Stimulated activated CD8-positive, alpha-beta memory T cell treated with anti-CD3 and anti-CD28 coated beads, Interleukin-15, amount 100 ng/mL, for 1 hour (primary cell): ENCODE measurements at places on chromosomes 13 and 19.
A peak's percentile ranks its signal among the peaks of the same experiment; 100 is the strongest.

- no peak for DNase-seq
These were observed 13.1 kb upstream of the SCEL start for GRCh38 chr13:77522444-77522843.

DNA sequence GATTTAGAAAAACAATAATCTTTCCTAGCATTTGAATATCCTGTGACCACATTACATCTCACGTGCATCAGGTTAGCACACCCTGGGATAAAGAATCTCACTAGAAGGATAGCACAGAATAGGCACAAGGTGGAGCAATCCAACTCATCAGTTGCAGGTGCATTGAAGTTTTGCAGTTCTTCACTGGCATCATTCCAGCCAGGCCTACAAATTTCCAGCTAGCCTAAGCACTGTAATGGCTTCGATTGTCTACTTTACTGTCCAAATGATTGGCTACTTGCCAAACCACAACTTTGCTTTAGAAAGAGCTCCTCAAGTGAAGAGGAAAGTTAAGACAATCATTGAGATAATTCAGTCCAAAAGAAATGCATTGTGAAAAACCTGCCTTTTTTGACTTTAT lies 89.5 kb downstream of the SPRY2 start:
- DNase-seq, result no peak

DNA sequence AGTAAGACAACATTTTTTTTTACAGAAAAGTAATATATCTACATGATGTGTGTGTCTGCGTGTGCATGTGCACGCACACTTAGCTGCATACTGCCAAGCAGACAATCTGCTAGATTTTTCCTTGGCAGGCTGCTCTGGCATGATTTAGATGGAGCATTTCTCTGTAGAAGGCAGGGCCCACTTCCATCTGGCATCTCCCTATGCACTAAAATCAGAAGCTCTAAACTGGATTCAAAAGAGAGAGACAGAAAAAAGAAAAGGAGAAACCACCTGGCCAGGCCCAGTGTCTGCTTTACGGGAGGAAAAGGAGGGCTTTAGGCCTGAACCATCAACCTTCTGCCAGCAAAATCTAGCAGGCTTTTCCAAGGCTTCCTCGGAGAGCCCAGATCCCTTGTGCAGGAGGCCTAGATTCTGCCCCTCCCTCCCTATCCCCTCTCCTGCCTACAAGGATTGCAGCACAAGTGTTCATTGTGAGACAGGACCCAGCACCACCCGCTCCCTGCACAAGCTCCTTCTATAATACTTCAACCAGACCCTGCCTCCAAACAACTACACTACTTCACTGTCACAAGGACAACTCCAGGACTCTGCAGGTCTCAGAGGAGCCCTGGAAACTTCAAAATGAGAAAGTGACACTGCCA lies 99.3 kb downstream of the DOCK9 start:
- DNase-seq, result no peak

- no peak for DNase-seq
These were observed 40.8 kb upstream of the RNF17 start for GRCh38 chr13:24723206-24723605.

DNA sequence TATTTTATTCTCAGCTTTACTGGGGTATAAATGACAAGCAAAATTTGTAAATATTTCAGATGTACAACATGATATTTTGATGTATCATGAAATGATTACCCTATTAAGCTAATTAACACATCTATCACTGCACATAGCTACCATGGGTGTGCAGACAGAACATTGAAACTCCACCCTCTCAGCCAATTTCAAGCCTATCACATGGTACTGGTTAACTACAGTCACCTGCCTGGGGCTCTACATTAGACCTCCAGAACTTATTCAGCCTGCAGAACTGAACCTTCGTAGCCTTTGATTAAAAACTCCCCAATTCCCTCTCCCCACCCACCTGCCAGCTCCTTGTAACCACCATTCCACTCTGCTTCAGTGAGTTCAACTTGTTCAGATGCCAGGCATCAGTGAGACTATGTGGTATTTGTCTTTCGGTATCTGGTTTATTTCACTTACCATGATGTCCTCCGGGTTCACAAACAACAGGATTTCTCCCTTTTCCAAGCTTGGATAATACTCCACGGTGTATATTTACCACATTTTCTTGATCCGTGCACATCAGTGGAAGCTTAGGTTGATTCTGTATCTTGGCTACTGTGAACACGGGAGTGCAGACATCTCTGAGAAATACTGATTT lies 19.2 kb downstream of the RAB20 start:
- no peak for DNase-seq

DNA sequence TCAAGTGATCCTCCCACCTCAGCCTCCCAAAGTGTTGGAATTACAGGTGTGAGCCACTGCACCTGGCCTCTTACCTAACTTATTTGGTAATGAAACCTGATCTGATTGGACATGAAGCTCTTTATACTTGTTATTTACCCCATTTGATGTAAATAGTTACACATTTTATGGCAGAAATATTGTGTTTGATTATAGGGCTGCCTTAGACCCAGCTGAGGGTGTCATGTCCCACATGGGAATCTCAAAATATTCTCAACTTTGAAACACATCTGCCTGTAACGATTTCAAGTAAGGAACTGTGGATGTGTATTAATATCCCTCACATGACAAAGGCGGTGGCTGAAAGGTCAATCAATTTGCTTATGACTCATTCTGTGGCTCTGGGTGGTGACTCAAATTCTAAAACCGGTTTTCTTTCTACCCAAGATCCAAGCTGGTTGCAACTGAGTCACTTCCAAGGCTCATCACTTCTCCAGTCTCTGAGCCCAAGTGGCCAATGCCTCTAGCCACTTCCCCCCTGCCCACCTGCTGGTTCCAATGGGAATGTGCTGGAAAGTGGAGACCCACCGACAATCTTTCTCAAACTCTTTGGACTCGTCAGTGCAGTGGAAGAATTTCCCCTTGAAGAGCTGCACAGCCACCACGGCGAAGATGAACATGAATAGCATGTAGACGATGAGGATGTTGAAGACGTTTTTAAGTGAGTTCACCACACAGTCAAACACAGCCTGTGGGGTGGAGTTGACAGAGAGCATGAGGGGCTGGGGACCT lies 110.9 kb downstream of the IER2 start:
- DNase-seq, result no peak

- no peak for DNase-seq
These were observed 36.0 kb upstream of the UBL3 start for GRCh38 chr13:29886446-29886845.

- no peak for DNase-seq
These were observed 19.8 kb upstream of the PCDH8 start for GRCh38 chr13:52868190-52868589.

GRCh38 chr13:25847145-25847544 lies 204.7 kb downstream of the SHISA2 start:
- DNase-seq, result no peak

DNA sequence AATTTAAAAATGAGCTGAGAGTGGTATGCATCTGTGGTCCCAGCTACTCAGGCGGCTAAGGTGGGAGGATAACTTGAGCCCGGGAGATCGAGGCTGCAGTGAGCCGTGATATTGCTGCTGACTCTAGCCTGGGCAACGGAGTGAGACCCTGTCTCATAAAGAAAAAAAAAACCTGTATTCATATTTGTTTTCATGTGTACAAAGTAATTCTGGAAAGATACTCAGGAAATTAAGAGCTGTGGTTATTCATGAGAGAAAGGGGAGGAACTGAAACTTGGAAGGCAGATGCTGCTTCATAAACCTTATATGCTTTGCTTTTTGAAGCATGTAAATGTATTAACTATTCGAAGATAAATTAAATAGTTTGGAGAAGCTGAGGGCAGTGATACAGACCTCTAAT lies 8.8 kb upstream of the RLN3 start:
- DNase-seq, result no peak

GRCh38 chr19:49741210-49741844 lies 21.8 kb downstream of the TSKS start:
- no peak for DNase-seq

GRCh38 chr13:45775401-45775963 lies 73.4 kb downstream of the CBY2 start:
- DNase-seq, result no peak

- DNase-seq, result no peak
These were observed 851.0 kb downstream of the DIAPH3 start for GRCh38 chr13:59312776-59313175.

DNA sequence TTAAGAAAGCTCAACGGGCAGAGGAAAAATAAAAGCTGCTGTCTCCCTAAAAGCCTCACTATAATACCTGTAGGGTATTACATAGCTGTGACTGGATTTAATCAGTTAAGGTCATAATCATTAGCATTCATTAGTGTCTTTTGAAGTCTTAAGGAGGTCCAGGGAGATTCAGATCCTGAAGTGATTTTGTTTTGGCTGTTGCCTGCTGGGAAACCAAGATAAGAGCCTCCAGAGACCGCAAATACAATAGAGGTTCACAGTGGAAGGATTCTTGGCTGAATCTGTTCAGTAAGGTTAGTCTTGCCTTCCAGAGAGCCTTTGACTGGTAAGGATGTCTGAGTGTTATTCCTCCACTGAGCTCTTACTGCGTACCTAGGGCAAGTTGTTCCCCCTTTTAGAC lies 54.0 kb upstream of the TNFRSF19 start:
- DNase-seq, result no peak

DNA sequence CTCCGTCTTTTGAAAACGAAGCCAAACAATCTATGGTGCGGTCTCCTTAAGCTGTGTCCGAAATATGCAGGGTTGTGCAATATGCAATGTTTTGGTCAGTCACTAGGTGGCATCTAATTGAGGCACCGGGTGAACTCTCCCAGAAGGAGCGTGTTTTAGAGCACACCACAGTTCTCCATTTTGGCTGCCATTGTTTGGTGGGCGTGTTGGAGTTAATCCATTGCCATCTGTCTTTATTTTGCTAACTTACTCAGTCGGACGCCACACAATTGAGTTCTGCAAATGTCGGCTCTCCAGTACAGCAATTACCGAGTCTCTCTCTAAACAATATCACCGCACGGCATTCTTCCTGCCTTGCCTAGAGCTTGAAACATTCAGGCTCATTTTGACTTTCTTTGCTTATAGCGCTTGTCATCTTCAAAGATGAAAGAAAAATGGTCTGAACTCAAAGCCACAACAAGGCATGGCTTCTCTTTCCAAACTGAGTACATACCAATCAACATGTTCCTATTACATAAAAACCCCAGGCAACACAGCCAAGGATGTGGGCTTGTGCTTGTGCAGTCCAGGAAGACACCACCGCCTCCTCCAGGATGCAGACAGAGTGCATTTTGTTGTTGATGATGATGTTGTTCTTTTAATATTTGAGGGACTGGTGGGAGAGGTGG lies 182.0 kb upstream of the SERP2 start:
- DNase-seq, result no peak

DNA sequence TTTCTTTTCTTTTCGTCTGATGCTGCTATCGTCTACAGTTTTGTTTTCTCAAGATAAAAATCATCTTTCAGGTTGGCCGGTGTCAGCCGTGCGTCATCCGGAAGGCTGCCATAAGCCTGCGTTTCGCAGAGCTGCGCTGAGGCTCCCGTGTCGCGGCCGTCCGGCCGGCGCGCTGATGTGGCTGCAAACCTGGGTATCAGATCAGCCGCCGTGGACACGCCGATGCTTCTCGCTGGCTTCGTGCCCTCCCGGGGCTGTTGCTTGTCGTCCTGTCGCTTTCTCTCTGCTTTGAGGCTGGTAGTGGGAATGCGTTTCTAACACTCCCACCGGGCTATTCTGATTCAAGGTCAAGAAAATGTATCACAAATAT lies 45.9 kb upstream of the TFDP1 start:
- no peak for DNase-seq

GRCh38 chr13:90455823-90456222 lies 891.7 kb upstream of the MIR17HG start:
- no peak for DNase-seq

- DNase-seq, result peak; percentile 12
These were observed 752 bp downstream of the ZMYM5 start for GRCh38 chr13:19862481-19863313.

DNA sequence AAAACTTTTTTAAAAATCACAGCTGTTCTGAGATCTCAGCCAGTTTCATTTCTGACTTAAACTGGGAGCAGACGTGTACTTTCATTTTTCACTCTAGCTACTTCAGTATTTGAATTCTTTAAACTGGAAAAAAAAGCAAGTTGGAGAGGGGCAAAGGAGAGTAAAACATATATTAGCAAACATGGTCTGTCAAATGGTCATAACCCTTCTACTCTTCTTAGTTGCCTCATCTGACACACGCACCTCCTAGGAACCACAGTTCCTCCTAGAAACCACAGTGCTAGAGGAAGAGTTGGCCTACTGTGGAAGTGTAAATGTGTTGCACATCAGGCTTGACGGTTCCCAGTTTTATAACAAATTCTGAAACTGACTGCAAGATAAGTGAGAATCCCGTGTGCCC lies 47.2 kb downstream of the TM9SF2 start:
- DNase-seq, result no peak

DNA sequence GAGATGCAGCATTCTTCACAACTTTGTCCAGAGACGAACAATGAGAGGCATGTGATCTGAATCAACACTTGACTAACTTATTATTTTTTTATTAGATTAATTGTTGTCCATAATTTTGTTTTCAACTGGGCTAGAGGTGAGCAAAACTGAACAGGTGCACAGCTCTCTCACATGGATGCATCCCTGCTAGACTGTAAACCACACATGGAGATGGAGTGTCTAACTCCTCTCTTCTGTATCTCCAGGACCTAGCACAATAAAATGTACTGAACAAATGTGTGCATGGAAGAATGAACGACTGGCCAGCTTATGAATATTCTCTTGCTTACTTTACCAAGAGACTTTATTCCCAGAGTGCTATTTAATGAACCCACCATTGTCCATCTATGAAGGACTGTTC lies 627.7 kb downstream of the LIG4 start:
- no peak for DNase-seq

DNA sequence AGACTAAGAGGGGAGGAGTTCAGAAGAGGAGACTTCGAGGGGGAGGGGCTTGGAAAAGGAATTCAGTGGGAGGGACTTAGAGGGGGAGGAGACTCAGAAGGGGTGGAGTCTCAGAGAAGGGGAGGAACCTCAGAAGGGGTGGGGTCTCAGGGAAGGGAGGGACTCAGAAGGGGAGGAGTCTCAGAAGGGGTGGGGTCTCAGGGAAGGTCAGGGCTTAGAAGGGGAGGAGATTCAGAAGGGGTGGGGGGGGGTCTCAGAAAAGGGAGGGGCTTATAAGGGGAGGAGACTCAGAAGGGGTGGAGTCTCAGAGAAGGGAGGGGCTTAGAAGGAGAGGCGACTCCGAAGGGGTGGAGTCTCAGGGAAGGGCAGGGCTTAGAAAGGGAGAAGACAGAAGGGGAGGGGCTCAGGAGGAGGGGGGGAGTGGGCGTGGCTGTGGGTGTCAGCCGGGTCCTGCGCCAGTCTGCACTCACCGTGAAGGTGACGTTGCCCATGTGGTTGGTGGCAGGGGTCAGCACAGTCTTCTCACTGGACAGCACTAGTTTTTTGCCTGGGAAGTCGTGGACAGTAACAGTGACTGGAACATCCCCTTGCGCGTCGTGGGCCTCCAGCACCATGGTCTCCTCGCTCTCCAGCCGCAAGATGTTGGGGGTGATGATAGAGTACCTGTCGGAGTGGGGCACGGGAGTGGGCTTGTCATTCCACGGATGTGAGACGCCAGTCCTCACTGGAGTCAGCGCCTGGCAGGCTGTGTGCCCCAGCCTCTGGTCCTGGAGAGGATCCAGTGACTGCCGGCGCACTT lies 1.5 kb downstream of the C3 start:
- DNase-seq, result no peak

GRCh38 chr19:18278521-18279265 lies 2.7 kb downstream of the JUND start:
- no peak for DNase-seq
